Hepatic stellate cell (primary cell): ENCODE measurements at places on chromosomes 4 and X.

DNA sequence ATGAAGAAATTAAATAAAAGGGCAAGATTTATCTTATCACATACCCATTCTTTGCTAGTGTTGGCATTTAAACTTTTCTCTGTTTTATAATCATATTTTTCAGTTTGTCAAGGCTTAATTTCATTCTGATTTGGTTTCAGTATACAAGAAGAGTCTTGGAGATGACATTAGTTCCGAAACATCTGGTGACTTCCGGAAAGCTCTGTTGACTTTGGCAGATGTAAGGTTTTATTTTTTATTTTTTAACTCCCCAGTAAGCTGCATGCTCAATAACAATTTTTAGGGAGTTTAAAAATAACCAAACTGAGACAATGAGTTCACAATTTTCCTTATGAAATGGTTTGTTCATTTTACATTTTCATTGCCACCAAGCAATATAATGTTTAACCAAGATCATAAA lies 39.8 kb downstream of the ANXA3 start:
- no peak for DNase-seq

- DNase-seq, result no peak
These were observed at the start of gene PALLD for GRCh38 chr4:168496834-168497233. PALLD (plus strand) TSS chr4:168497052.

DNA sequence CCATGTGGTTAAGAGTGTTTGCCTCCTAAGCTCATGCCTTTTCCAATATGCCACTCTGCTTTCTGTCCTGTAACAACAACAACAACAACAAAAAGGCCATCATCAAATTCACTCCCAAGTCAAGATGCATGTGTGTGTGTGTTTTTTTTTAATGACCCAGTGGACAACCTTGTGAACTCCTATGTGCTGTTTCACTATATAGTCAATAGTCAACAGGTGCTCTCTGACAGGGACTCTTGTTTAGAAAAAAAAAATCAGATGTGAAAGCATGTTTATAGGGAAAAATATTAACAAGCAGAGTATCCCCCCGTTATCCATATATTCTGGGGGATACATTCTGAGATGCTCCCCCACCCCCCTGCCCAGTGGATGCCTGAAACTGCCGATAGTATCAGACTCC lies 50.6 kb upstream of the BEND2 start:
- no peak for DNase-seq

GRCh38 chr4:150367326-150367725 lies 214.6 kb upstream of the MAB21L2 start:
- no peak for DNase-seq

DNA sequence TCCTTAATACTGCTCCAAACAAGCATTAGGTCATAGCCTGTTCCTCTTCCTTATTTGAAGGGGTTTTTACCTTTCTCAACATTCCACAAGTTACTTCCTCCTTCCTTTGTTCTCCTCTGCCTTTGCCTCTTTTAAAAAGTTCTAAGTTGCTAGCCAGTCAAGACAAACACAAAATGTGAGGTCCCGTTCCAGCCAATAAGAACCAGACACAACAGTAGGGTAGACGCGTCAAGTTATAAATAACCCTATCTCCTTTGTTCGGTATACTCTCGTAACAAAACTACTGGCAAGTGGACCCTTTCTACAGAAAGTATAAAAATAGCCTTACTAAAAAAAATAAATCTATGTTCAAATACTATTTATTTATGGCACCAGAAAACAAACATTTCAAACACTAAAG lies 6.3 kb upstream of the ACE2 start:
- DNase-seq, result no peak

DNA sequence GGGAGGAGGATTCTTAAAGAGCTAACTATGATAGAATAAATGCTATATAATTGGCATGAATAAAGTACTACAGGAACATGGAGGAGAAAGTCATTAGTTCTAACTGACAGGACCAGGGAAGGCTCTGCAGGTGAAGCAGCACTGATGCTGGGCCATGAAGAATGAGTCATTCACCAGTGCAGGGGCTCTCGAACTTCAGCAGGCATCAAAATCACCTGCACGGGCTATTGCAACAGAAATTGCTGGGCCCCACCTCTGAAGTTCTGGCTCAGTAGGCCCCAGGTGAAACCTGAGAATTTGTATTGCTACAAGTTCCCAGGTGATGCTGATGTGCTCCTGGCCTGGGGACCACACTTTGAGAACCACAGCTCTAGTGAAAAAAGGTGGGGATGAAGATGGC lies 33.7 kb downstream of the TMEM150C start:
- no peak for DNase-seq

DNA sequence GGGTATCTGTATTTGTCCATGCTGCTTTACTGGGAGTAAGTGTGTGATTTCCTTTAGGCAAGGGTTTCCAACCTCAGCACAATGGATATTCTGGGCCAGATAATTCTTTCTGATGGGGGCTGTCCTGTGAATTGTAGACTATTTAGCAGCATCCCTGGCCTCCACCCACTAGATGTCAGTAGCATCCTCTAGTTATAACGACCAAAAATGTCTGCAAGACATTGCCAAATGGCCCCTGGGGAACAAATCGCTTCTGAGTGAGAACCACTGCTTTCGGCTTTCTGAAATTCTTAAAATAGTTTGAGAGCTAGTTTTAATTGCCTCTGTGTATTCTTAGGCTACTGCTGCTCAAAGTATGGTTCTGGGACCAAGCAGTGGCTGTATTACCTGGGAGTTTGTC lies 81.2 kb upstream of the GPM6B start:
- DNase-seq, result no peak

DNA sequence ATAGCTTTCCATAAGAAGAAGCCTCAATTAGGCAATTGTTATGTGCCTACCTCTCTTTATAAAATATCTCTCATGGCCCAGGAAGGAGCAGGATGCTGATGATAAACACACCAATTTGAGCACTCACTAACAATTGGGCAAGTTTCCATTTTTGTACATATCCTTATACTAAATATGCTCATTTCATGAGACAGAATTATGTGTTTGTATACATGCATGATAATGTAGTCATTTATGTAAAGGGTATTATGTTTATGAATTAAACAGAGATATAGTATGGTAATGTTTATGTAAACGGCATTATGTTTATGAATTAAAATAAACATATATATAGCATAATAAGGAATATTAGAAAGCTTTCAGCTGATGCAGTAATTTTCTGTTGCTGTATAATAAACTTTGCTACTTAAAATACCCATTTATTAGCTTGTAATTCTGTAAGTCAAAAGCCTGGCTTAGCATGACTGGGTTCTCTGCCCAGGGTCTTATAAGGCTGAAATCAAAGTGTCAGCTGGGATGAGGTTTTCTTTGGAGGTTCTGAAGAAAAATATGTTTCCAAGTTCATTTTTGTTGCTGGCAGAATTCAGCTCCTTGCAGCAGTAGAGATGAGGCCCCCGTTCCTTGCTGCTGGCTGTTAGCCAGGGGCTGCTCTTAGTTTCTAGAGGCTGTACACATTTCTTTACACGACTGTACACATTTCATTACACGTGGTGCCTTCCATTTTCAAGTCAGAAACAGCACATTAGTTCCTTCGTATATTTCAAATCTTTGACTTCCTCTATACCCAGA lies 89.0 kb downstream of the GLRA2 start:
- no peak for DNase-seq

DNA sequence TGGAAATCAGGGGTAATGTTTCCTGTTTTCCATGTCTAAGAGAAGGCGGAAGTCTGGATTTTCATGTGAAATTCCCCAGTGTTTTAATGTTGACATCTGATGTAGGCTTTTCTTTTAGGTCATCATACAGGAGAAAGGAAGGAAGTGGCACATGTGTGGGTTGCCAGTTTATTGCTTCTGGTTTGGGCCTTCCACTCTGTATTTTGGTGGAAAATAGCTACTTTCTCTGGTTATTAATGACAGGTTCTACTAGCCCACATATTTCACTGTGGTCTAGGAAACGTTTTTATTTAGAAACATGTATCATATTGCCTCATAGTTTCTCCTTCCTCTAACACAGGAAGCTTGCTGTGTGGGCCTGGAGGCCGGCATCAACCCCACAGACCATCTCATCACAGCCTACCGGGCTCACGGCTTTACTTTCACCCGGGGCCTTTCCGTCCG lies 7.2 kb downstream of the PDHA1 start:
- DNase-seq, result no peak

DNA sequence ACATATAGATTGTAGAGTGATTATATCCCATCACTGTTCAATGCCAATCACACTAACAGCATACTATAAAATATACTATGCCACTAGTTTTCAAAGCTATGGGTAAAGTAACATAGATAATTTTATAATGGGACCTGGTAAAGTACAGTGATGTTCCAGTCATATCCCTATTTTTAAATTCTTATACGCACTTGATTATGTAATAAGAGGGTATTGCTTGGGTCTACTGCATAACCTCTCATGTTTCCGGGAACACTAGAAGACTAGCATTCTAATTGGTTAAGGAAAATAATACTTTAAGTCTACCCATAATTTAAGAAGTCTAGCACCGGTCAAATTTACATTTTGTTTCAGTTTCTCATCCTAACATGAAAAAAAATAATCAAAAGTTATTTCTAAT lies 275.1 kb downstream of the CHIC1 start:
- no peak for DNase-seq
